ENCODE measurements at places on chromosomes 16 and 17.
A peak's percentile ranks its signal among the peaks of the same experiment; 100 is the strongest.

- no peak for DNase-seq
These were observed 47.8 kb downstream of the ERN1 start for GRCh38 chr17:64081802-64082799.

- no peak for DNase-seq
These were observed 161.4 kb downstream of the SDK2 start for GRCh38 chr17:73482894-73483293.

- peak; percentile 41 for DNase-seq
These were observed 5.9 kb downstream of the LITAFD start for GRCh38 chr16:8887952-8888560.

DNA sequence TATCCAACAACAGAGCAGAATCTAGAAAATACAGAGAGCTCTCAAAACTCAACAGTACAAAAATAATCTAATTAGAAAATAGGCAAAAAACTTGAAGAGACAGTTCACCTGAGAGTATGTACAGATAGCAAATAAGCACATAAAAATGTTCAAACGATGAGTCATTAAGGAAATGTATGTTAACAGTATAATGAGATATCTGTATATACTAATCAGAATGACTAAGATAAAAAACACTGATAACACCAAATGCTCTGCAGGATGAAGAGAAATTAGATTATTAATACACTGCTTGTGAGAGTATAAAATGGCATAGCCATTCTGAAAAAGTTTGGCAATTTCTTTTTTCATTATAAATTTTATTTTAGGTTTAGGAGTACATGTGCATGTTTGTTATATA is 1307.6 kb upstream of the GOT2 start:
- DNase-seq = no peak

Measured in left hindlimb (tissue), 1 donor.